ENCODE measurements at places on chromosomes 5 and 9.

GRCh38 chr9:86187121-86187520, 72.3 kb downstream of the C9orf153 start:
- no peak for DNase-seq

- no peak for DNase-seq
Measured at GRCh38 chr9:107309271-107309670, 26.2 kb downstream of the RAD23B start.

- no peak for DNase-seq
Measured at GRCh38 chr9:95896580-95896979, 21.1 kb downstream of the ERCC6L2 start.

- no peak for DNase-seq
Measured at GRCh38 chr5:38370358-38371100, 112.2 kb downstream of the EGFLAM start.

Data from CD14-positive monocyte (primary cell).